ENCODE measurements at places on chromosomes 1 and 21.

GRCh38 chr1:153659656-153660055 lies 1.2 kb downstream of the SNAPIN start:
- no peak for DNase-seq

DNA sequence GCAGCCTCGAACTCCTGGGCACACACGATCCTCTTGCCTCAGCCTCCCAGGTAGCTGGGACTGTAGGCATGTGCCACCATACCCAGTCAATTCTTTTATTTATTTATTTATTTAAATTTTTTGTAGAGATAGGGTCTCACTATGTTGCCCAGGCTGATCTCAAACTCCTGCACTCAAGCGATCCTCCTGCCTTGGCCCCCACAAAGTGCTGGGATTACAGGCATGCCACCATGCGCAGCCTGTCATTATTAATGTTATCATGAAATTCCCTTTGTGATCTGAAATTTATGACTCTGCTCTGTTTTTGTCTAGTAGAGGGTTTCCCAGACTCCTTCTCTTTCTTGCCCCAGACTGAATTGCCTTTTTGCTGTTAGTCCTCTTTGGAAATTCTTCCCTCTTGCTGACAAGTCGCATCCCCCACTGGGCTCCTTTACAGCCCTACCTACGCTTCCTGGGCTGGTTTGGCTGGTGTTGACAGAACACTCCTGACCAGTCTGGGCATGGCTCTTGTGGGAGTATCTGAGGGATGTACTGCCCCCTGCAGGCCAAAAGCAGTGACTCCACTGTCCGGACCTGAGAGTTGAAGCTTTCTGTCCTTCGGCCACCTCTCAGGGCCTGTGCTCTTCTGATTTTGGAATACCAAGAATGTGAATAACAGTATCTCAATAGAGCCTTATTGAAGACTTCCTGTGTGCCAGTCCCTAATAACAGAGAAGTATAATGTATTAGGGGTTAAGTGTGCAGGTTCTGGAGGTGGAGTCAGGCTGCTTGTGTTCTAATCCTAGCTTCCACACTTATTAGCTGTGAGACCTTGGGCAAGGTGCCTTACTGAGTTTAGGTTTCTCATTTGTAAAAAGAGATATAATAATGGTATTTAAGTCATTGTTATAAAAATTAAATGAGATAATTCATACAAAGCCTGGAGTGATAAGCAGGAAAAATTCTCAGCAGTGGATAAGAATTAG lies 28.2 kb downstream of the TCEANC2 start:
- peak; percentile 62 for DNase-seq

- DNase-seq: no peak
Measured at GRCh38 chr1:91564888-91565701, 64.4 kb downstream of the CDC7 start.

GRCh38 chr1:201268604-201269151 lies 14.6 kb upstream of the PKP1 start:
- peak; percentile 52 for DNase-seq

DNA sequence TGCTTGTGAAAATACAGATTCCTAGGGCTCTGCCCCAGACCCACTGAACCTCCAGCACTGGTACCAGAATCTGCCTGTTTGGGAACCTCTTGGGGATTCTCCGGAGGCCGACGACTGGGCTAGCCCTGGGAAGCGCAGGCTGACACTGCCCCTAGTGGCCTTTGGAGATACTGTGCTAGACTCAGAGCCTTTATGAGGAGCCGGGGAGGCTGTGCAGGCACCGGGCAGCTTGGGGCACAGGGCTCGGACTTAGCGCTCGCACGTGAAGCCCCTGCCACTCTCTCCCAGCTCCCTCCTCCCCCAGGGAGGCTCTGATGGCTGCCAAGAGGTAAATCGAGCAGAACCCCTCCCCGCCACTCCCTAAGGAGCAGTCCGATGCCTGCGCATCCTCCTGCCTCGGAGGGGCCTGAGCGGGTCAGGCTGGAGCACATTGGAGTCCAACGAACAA lies 144.6 kb upstream of the TNR start:
- peak; percentile 72 for DNase-seq
